ENCODE measurements at places on chromosomes 1 and 21.

DNA sequence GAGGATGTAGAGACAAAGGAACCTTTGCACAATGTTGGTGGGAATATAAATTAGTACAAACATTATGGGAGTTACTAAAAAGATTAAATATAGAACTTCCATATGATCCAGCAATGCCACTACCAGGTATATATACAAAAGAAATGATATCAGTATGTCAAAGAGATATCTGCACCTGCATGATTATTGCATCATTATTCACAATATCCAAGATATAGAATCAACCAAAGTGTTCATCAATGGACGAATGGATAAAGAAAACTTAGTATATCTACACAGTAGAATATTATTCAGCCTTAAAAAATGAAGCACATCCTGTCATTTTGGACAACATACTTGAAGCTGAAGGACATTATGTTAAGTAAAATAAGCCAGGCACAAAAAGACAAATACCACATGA is 61.8 kb upstream of the USH2A start:
- no peak for DNase-seq

DNA sequence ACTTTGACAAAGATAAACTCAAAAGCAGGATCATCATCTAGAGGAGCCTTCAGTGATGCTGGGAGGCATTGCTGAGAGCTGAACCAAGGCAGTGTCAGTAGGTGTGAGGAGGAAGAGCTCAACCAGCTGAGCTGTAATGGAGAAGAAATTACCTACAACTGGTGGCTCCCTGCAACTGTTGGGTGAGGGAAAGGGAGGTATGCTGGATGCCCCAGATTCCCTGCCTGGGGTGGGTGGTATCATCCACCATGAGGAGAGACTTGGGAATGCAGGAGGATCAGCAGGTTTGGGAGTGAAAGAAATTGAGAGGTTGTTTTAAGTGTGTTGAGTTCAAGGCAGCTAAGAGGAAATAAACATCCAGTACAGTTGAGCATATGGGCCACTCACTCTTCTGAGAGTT is 199.8 kb downstream of the DNM3 start:
- no peak for DNase-seq

DNA sequence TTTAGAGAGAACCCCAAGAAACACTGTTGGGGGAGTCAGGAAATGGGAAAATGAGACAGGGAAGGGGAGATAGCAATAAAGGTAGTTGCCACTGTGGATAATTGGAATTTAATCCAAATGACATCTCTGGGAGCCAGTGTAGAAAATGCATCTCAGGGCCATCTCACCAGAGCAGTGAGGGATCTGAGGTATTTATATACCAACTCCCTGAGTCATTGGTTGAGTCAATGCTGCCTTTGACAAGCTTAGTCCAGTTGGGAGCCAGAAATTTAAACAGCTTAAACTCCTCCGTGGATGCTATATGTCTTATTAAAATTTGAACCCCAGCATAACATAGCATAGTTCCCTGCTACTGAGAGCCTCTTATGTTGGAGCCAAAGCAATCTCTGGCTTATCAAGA is 140.3 kb downstream of the SLC30A10 start:
- DNase-seq: no peak

- no peak for DNase-seq
Measured at GRCh38 chr1:153659175-153659534, 652 bp downstream of the SNAPIN start.

DNA sequence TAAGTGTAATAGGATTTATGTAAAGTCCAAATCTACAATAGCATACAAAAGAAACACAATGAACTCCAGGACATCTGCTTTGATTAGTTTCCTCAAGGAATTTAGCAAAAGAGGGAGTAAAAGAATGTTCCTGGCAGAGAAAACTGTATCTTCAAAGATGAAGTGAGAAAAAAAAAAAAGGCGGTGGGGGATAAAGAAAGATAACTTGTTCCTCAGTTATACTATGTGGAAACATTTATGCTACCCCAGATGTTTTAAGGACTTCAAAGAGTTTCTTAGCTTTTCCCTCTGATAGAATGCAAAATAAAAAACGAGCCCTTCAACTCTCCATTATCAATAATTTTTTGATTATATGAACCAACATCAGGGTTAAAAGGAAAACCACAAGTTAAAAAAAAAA is 908.9 kb upstream of the ADGRL2 start:
- no peak for DNase-seq

- no peak for DNase-seq
Measured at GRCh38 chr1:201955729-201956143, 433 bp downstream of the TIMM17A start.

GRCh38 chr1:167431909-167432650 is 86.2 kb downstream of the CD247 start:
- no peak for DNase-seq

DNA sequence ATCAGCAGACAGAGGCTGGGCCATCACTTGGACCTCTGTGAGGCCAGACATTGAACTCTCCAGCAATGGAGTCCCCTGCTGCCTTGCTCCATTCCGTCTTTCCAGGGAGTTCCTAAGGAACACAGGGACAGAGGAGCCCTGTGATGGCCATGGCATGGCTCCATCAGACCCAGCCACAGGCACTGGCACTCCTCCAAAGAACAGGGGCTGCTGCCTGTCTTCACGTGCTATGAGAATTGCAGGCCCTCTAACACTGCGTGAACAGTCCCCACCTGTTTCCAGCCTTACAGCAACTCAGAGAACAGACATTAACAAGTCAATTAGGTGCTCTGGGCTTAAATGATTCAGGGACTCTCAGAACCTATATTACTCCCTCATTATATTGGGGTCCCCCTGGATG is 140.8 kb downstream of the ASTN1 start:
- DNase-seq: no peak

DNA sequence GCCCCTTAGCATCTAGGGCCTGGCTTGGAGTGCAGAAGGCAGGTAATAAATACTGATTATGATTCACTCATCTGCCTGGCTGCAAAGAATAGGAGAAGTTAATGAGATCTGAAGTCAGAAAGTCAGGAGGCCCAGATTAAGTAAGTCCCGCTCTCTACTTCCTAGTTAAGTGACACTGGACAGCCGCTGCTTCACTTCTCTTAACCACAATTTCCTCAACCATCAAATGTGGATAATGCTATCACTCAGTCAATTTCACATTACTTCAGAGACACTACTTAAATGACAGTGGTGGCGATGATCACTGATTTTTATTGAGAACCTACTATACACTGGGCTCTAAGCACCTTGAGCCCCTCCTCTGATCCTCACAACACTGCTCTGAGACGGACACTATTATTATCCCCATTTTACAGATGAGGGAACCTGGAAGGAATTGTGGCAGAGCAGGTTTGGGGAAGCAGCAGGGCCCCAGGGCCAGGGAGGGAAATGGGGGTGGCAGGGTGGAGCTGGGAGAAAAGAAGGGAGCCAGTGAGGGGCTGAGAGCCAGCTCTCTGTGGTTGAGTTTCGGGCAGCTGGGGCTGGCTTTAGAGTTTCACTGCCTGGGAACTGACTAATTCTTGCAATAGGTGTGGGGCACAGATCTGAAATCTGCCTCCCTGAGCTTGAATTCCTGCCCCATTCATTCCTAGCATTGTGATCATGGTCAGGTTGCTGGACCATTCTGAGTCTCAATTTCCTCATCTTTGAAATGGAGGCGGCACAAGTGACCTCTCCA is 2.4 kb upstream of the E2F2 start:
- DNase-seq: no peak

- no peak for DNase-seq
Measured at GRCh38 chr1:117794073-117794472, 135.3 kb downstream of the GDAP2 start.

- DNase-seq: no peak
Measured at GRCh38 chr1:80566867-80567266, 1233.9 kb upstream of the ADGRL2 start.

DNA sequence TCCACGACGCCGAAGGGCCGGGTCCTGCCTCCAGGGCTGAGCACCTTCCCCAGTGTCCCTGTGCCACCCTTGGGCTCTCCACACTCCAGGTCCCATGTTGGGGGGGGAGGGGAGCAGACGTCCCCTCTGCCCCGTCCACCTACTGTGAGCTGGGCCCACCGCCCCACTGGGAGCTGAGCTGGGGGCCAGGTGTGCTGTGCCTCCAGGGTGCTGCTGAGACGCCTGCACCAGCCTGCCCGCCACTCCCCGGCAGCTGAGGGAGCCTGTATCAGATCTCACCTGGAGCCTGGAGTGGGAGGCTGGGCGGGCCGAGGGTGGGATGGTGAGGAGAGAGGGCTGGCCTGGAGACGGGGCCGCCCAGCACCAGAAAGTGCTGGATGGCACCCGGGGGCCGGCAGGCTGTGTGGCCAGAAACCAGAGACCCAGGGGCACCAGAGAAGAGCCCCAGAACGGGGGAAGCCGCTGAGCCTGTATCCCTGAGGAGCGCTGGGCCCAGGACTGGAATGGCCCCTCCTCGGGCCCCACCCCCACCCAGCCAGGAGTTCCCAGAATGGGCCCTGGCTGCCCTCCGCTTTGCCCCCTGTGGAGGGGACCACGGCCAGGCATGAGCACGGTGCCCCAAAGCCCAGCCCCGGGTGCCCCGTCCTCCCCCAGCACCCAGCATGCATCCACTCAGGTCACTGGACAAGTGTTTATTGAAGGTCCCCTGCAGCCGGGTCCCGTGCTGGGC is 3.4 kb downstream of the TNFRSF18 start:
- no peak for DNase-seq

- no peak for DNase-seq
Measured at GRCh38 chr1:29677028-29678024, 441.0 kb downstream of the PTPRU start.

DNA sequence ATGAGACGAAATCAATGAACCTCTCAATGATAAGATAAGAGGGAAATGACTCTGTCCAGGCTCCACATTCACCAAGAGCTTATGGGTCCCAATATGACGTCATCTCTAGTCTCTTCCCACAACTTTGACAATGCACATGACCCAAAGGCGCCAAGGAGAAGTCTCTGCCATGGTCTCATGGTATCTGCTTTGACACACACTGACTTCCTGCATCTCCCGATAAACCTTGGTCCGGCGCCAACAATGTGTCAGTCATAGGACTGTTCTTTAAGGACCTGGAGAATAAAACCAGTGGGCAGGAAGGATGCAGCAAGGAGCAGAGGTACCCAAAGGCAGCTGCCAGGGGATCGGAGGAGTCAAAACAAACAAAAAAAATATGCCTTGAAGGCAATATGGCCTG is 46.9 kb upstream of the TMEM51 start:
- no peak for DNase-seq

All from naive thymus-derived CD4-positive, alpha-beta T cell (primary cell).